Left lobe of liver (tissue), 2 donors: ENCODE measurements at places on chromosomes 13 and 19.
A peak's percentile ranks its signal among the peaks of the same experiment; 100 is the strongest.

GRCh38 chr13:104422668-104423067 is 1356.5 kb upstream of the SLC10A2 start:
- DNase-seq = no peak

DNA sequence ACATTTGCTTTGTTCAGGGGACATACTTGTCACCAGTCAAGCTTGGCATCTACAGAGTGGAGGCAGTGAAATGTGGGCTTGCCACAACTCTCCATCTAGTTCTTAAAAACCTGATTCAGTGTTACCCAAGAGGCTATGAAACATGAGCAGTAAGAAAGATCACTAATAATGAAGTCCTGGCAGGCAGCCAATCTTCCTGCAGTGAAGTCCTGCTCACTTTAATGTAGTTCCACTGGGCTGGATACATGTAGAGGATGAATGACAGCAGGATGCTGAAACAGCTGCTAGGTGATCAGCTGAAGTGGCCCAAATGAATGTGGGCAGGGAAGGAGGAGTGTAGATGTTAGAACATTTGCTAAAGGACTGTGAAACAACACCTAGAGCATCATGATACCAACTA is 1213.1 kb downstream of the OLFM4 start:
- no peak for DNase-seq

- no peak for DNase-seq
Observed at GRCh38 chr13:32255724-32256109, 59.4 kb downstream of the ZAR1L start.

DNA sequence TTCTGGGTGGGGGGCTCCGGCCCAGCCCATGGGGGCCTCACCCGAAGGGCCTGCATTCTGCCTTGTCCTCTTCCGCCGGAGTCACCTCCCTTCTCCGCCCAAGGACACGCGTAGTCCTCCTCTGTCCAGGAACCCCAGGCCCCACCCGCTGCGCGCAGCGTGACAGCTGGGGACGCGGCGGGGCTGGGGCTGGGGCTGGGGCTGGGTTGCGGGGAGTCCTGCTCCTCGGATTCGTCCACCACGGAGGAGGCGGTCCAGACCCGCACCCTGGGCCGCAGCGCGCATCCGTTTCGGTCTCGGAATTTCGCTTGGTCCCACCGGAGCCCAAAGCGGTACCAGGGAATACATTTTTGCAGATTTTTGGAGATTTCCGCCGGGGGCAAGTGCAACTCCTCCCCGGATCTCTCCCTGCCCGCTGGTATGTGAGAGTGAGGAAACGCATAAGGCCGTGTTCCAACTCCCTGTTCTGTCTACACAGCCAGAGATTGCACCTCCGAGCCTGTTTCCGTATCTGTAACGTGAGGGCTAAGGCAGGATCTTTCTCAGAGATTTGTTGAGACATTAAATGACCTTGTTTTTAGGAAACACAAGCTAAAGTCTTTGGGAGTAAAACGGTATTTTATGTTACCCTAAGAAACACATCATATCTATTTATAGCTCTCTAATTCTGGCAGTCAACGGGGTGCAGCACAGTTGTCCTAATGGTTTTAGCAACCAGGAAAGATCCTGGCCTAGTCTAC is at the start of gene COX7A1:
Gene COX7A1 (minus strand): TSS at position 96 of the 740 bp plus-strand sequence. CDS start 40 bp downstream, at position 56.
- DNase-seq = no peak

- DNase-seq = no peak
Observed at GRCh38 chr13:113723410-113724015, 35.5 kb upstream of the TMEM255B start.

DNA sequence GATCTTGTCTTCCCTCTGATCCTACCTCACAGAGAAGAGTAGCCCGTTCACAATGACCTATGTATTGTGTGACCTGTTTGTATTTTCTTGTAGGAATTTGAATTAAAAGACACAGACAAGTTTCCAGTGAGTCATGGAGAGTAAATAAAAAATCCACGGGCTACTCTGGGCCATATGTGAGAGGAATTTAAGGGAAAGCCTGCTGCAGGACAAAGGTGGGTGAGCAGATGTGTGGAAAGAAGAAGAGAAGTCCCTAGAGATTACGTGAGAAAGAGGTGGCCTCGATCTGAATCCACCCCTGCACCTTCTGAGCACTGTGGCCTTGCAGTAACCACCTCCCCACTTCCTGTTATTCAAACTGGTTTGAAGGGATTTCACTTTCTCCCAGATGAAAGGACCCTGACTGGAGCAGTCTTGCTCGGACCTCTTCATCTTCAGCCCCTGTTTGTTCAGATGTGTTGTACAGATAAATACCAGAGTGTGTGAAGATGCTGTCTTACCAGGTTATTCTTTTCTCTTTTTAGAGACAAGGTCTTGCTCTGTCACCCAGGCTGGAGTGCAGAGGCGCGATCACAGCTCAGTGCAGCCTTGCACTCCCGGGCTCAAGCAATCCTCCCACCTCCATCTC is 205.4 kb downstream of the PDS5B start:
- DNase-seq = no peak

- DNase-seq = no peak
Observed at GRCh38 chr13:51981355-51981754, 29.9 kb downstream of the ATP7B start.

- no peak for DNase-seq
Observed at GRCh38 chr19:10936661-10937084, 8.1 kb downstream of the TIMM29 start.

- no peak for DNase-seq
Observed at GRCh38 chr13:80751854-80752253, 410.9 kb upstream of the SPRY2 start.

DNA sequence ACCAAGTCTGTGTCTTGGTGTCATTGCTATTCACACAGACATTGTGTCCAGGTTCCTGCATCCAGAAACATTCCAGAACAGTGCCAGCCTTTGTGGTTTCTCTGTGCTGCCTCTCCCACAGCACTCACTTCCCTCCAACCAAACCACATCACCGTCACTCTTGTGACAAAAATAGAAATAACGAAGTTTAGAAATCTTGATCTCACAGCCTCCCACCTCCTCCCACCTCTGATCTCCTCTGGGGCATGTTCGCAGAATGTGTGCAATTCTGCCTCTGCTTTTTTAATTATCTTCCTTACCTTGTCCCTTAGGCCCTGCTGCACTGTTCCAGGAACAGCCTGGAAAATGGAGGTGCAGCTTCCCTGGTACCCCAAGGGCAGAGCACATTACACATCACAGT is 8.7 kb upstream of the SERPINE3 start:
- DNase-seq = no peak

GRCh38 chr13:104301171-104301975 is 1235.2 kb upstream of the SLC10A2 start:
- no peak for DNase-seq

DNA sequence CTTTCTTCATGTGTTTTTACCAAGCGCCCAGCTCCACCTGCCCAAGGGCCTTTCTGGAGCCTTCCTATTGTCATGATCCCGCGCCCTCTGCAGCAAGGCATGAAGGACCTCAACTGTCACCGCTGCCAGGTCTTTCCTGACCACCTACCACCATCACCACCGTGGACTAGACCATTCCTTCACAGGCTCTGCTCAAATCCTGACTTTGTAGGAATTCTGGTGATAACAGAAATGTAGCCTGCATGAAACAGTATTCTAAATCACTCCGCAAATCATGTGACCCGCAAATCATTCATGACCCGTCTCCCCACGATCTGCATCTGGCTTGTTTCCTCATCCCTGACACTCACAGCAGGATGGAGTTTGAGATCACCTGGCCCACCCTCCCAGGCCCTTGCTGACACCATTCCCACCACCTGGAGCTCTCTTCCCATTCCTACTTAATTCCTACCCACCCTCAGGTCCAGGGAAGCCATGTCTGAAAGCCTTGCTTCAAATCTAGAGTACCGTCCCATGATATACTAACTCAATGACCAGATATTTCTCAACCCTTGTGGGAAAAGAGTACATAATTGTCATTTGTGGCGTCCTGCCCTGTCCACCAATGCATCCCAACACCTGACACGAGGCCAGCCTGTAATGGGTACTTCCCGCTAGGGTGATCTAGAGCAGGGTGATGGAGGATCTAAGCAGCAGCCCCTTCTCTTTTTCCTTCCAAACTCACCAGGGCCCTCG is 1.3 kb downstream of the UBE2S start:
- no peak for DNase-seq

GRCh38 chr13:99994638-99995020 is 13.0 kb downstream of the ZIC2 start:
- no peak for DNase-seq

DNA sequence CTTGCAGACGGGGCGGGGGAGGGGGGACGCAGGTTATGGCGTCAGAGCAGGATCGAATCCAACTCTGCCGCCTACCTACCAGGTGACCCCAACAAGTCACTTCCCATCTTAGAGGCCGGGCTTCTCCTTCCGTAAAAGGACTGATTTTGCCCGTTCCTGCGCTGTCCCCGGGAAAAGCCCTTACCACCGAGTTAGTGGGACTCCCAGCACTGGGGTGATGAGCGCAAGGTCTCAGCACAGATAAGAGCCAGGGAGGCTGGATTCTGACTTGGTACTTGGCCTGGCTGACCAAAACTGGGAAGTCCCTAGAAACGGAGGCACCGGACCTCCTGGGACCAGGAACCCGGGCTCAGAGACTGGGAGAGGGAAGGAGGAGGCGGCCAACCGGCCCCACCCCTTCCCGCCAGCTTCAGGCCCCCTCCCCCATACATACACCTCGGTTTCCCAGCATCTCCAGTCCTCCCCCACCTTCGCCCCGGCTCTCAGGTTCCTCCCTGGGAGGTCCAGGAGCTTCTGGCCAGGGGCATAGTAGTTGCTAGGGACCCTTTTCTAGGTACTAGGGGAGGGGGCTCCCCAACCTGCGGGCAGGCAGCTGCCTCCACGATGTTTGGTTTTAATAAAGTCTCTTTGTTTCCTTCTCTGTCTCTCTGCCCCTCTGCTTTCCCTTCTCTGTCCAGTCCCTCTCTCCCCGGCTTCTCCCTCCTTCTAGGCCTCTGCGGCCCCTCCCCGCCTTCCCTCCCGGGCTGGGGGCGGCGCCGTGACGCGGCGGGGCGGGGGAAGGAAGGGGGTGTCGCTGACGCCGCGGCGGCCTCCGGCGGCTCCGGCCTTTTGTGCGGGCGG is at the start of gene GRAMD1A:
Gene GRAMD1A (plus strand): TSS at position 826 of the 840 bp plus-strand sequence. CDS start 156 bp downstream, outside the sequence.
- DNase-seq = peak; percentile 88

DNA sequence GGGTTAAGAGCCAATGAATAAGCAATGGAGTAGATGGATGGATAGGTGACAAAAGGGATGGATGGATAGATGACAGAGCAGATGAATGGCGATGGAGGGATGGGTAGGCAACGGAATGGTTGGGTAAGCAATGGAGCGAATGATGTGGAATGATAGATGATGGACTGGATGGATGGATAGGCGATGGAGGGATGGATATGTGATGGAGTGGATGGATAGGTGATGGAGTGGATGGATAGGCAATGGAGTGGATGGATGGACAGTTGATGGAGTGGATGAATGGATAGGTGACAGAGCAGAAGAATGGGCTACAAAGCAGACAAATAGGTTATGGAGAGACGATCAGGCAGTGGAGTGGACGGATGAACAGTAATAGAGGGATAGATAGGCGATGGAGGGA is 269.6 kb downstream of the TEX29 start:
- DNase-seq = no peak

GRCh38 chr13:32191452-32191998 is 123.6 kb downstream of the ZAR1L start:
- no peak for DNase-seq

GRCh38 chr19:47446534-47447469 is 24.9 kb downstream of the SLC8A2 start:
- no peak for DNase-seq

GRCh38 chr13:66111628-66112027 is 1118.5 kb downstream of the PCDH9 start:
- no peak for DNase-seq

GRCh38 chr19:3135961-3136683 is at the start of gene GNA15:
GNA15 (plus strand) TSS chr19:3136033; CDS start chr19:3136451, 418 bp downstream.
- no peak for DNase-seq

DNA sequence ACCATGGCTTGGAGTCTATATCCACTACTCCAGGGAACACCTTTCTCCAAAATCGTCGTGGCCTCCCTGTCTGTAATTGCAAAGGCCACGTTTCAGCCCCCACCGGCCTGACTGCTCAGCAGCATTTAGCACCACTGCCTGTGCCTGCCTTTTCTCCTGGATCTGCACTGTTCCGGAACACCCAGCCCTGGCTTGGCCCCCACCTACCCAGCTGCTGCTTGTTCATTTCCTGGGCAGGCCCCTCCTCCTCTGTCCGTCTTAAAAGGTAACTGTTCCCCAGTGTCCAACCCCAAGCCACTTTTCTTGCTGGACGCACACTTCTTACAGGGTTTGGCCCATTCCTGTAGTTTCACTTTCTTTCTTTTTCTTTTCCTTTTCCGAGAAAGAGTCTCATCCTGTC is 8.5 kb upstream of the SYT5 start:
- DNase-seq = no peak

DNA sequence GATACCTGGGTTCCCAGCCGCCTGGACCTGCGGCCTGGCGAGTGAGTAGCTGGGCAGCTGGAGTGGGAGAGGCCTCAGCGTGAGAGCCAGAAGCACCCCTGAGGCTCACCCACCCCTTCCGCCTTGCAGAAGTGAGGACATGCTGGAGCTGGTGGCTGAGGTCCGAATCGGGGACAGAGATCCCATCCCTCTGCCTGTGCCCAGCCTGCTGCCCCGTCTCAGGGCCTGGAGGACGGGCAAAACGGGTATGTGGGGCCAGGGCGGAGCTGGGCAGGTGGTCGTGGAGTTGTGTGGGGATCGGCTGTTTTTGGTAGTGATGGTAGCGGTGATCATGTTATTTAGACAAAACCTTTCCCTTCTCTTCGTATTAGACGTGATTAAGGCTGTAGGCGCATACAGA is 4.6 kb downstream of the SCAF1 start:
- no peak for DNase-seq

DNA sequence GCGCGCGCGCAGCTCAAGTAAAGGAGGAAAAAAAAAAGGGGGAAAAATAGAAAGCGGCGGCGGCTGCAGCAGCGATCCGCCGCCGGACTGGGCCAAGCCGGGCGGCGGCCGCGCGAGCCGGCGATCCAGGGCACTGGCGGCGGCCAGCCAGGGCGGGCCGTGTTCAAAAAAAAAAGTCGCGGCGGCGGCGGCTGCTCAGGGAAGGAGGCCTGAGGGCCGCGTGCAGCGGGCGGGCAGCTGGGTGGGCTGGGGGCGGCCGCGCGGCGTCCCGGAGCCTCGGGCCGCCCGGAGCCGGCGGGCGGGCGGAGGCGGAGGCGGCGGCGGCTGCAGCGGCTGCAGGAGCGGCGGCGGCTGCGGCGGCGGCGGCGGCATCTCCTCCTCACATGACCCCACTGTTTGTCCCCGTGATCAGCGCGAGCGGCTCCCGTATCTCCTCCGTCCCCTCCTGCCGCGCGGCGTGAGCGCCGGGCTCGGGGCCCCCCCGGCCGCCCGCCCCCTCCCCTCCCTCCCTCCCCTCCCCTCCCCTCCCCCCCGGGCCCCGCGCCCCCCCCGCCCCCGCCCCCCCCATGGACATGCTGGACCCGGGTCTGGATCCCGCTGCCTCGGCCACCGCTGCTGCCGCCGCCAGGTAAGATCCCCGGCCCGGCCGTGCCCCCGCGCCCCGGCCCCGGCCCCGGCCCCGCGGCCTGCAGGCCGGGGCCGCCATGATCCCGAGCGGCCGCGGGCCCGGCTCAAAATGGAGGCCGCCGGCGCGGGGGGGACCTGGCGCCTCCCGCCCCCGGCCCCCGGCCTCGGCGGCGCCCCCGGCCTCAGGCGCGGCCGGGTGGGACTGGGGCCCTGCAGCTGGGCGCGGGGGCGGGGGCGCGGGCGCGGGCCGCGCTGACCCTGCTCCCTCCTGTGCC is at the start of gene USF2:
Gene USF2 (plus strand): TSS at position 427 of the 902 bp plus-strand sequence. CDS start 140 bp downstream, at position 567.
- DNase-seq = peak; percentile 86
